ENCODE measurements at places on chromosomes 6 and 20.

DNA sequence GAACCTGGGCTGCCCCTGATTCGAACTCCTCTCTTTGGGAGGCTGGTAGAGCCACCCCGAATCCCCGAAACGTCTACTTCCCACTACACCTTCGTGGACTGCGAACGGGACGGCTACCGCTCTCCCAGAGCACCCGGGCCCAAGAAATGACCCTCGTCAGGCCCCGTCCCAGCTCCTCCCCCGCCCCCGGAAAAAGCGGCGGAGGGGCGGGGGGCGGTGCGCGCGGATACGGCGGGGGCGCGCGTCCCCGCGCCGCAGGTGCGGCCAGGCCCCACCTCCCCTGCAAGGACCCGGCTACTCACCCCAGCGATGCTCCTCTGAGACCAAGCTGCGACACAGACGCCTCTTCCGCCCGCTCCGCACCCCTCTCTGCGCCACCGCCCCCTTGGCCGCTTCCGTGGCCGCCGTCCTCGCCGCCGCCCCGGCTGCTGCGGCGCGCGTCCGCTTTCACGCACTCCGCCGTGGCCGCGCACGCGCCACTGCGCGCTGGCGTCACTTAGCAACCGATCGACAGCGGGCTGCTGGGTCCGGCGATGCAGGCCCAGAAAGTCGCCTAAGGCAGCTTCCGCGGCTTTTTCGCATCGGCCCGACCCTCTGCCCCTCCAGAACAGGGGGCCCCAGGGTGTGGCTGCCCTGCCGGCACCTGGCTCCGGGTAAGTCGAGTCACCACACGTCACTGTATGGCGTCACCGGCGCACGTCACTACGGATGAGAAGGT, at the start of gene BTBD9:
Gene BTBD9, minus strand, starts transcription at position 432 of the 718 bp plus-strand sequence.
- peak; percentile 30 for DNase-seq

GRCh38 chr20:2237059-2237458, 58.7 kb upstream of the TGM3 start:
- DNase-seq = no peak

GRCh38 chr6:107576852-107577251, 86.9 kb downstream of the SOBP start:
- DNase-seq = no peak

GRCh38 chr6:10901770-10902169, 14.9 kb downstream of the SYCP2L start:
- DNase-seq = no peak

- no peak for DNase-seq
Observed at GRCh38 chr20:35144694-35145093, 2.4 kb downstream of the EDEM2 start.

DNA sequence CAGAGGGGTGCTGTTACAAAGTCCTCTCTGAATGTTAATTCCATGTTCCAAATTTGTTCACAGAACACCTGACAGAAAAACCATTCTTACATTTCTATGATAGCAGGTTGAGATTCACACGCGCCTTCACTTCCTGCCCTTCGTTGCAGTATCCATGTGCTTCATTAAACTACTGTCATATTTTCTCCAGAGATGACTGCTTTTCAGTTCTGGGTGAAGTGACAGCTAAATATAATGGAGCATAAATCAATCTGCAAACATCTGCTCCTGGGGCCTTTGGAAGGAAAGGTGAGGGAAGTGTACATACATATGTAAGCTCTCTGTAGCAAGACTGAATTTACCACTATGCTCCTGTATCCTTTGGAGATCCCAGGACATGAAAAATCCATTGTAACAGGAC, 750.2 kb downstream of the HDGFL1 start:
- DNase-seq = no peak

DNA sequence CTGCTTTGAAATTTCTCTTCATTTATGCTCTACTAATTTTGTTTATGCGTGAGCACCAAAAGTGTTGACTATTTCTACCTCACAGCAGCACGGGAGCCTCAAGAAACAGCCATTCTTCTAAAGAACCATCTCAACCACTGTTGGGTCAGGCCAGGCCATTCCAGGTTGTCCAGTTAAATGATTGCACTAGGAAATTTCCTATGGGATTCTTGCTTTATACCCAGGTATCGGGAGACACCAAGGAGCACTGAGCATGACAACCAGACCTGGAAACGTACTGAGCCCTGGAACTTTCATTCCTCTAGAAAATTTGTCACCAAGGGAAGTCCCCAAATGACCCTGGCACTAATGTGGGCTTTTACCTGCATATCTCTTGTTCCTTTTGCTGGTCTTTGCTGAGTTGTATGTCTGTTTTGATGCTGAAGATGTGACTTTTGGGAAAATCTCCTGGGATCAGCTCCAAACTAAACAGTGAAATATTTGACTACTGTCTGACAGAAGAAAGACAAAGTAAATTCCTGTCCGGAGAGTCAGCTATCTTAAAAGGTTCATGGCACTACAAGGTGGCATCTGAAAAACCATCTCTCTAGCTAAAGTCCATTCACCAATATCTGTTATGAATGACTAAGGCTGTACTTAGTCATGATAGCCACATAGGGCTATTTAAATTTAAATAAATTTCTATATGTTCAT, 70.5 kb downstream of the SNAP25 start:
- no peak for DNase-seq

DNA sequence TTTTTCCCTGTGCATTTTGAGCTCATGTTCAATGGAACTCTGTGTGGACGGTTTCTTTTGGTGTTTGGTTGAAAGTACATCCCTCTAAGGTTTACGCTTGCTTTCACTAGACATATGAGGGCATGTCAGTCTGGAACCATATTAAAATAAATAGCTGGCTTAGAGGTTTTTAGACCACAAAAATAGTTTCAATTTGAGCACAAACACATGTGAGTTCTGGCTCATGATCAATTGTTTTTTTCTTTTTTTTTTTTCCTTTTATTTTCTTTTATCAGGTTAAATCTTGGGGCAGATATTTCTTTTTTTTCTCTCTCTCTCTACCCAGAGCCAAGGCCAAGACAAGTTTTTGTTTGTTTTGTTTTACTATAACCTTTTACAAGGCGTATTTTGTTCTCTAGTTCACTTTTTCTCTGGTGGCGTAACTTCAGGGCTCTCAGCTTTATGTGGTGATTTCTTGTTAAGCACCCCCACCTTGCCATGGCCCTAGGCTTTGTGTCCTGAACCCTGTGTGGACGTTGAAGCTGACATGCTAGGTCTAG, 92.9 kb downstream of the SHLD1 start:
- DNase-seq = no peak

GRCh38 chr6:10219510-10219909, 195.4 kb downstream of the TFAP2A start:
- DNase-seq = no peak

DNA sequence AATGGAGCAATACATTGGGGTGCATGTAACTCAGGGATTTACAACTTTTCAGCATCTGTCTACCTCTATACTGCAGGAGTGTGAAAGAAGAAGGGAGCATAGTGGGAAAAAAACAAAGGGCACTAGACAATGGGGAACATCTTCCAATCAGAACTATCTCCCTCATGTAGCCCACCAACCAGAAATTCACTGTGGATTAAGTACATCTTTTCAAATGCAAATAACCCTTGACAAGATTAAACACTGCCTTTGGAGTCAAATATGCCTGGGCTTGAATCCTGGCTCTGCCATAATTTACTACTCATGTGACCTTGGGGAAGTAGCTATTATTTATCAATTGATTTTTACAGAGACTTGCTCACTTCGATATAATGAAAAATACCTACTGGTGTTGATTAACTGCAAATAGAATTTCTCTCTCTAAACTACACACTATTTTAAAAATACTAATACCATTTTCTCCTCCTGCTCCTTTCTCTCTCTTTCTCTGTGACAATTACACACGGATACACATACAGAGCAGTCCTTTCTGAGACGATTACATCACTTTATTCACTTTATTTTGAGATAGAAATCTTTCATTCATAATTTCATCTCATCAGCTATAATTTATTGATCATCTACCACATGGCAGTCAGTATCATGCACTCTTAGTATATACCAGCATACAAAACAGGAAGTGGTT, 783.7 kb downstream of the FRK start:
- DNase-seq = no peak

DNA sequence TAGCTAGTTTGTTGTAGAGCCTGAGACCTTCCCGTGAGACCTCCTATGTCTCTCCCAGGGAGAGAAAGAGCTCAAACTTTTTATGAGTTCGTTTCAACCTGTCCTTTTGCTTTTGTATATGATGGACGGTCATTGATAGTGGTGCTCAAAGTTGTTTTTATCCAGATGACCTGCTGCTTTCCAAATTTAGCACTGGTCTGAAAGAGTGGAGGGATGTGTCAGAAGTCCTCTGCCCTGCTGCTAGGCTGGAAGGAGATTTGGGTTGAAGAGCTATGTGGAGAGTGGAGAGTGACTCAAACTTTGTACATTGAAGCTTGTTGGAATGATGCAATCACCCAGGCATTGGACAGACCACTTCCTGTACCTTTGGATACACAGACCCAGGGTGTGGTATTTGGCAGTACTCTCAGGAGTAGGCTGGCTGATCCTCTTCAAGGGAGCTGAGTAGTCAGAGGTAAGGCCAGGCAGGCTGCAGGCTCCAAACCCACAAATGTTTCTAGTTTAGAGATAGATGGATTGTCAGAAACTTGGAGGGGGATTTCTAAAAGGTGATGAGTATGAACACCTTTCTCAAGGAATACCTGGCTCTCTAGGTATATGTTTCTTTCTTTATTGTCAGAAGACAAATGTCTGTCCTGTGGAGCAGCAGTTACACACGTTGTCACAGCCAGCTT, 49.4 kb upstream of the RREB1 start:
- no peak for DNase-seq

DNA sequence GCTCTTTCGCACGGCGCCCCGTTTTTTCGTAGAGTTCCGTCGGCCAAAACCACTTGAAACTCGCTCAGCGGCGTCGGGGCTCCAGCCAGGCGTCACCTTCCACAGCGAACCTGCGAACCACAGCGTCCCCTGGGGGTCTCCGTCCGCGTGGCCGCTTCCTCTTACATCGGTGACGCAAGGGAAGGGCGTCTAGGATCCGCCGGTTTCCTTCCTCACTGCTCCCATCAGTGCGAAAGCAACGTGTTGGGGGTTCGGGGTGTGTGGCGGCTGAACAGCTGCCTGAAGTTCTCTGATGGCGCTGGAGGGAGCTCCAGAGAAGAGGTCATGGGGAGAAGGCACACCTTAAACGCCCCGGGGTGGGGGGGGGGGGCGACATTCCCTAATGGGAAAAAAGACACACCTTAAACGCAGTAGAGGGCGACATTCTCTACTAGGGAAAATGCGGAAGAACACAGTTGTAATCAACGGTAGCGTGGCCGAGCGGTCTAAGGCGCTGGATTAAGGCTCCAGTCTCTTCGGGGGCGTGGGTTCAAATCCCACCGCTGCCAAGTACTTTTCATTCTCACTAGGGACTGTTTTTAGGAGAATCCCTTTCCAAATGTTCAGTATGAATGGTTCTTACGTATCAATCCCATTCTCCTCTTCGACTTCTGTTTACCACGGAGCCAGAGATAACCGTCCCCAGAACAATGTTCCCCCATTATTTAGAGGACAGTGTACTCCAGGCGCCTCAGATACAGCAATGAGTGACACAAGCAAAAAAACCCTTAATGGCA, 16.4 kb downstream of the ZNF311 start:
- no peak for DNase-seq

DNA sequence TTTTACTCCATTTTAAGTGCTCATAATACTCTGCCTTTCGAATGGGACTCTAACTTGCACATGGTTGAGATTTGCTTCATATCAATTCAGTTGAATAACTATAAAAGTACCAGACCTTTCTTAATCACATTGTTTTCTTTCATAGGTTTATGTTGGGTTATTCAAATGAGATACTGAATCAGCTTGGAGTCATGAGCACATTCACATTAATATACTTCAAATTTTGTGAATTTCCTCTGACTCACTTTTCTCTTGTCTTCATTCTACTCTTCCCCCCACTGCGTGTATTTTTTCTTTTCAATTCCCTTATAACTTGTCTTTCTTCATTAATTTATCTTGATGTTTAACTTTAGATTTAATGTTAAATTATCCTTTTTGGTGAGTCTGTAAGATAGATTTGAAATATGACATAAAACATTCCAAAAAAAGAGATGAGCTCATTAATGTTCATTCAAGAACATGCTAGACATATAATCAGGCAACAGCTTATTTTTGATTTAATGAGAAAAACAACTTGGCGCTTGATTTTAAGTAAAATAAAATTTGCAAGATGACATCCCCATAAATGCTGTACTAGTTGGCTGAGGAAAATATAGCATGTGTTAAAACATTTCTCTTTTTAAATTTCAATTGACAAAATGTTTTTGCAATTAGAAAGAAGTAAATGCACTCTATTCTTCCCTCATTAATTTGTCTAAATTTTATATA, 736.0 kb downstream of the CD109 start:
- no peak for DNase-seq

- DNase-seq = no peak
Observed at GRCh38 chr6:85390775-85391174, 59.1 kb upstream of the NT5E start.

DNA sequence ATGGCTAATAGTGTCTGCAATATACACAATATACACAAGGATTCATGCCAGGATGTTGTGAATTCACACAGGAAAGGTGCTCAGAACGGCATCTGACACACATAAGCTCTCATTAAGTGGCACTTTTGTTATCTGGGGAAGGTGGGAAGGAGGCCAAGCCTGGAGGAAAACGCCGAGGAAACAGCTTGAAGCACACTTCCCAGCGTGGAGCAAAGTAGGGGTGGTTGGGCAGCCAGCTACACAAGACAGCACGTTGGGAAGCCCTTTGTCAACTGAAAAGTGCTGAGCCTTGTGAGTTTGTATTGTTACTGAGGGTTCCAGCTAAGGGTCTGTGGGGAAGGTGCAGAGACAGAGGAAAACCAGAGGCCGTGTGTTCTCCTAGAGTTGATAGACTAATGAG, 181.0 kb downstream of the ZMYND8 start:
- no peak for DNase-seq

DNA sequence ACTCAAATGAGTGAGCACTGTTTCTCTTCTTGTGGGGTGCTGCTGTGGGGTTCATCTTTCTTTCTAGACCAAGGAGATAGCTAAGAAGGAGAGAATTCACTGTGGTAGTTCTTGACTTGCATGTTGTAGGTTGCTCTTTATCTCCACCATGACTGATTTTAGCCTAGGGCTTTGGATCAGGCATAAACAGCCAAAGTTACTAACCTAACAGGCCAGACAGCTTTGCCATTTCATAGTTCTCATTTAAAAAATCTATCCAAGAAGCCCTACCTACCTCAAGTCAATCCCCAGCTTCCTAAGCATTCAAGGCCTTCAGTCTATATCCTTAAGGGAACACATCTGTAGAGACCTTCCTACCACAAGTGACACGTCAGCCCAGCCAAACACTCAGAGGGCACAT, 107.9 kb upstream of the CARMIL1 start:
- no peak for DNase-seq

DNA sequence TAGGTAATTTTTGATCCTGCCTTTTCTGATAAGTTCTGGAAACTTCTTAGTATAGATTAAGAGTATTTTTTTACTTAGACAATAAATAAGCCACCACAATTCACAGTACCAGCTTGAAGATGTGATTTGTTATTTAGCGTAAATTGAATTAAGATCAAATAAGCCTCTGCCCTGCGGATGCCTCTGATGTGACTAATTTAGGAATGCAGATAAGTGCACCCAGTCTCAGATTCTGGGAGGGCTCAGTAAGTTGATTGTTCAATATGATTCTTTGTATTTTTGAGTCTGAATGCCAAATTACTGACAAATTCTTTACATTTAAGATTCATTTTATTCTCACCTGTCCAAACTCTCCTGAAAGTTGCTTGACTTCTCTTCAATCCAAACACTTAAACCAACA, 147.5 kb downstream of the THBS2 start:
- no peak for DNase-seq

GRCh38 chr20:17768271-17768670, 68.5 kb downstream of the BANF2 start:
- DNase-seq = no peak

- DNase-seq = no peak
Observed at GRCh38 chr20:5908981-5909380, 41.4 kb downstream of the TRMT6 start.
